ENCODE measurements at places on chromosomes 4 and X.
A peak's percentile ranks its signal among the peaks of the same experiment; 100 is the strongest.

GRCh38 chr4:108140328-108140727, 28.4 kb downstream of the LEF1 start:
- no peak for ATAC-seq

DNA sequence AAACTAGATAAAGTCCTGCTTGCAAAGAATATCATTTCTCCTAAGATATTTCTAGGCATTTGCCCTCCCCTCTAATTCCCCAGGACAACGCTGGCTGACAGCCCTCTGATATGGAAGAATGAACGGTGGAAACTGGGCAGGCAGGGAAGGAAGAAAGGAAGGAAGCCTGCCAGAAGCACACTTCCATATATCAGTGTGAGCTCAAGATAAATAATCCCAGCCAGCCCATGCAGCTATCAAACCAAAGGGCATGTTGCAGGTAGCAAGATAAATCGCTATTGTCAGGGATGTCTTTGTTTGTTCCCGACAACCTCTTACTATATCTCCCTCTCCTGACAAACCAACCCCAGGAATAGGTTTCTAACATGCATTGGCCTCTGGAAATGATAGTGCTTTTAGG, 412.8 kb downstream of the HNRNPD start:
- ATAC-seq = no peak

- no peak for ATAC-seq
Measured at GRCh38 chrX:74656079-74656745, 41.8 kb upstream of the RLIM start.

GRCh38 chr4:101238706-101239105, 108.6 kb downstream of the PPP3CA start:
- no peak for ATAC-seq

DNA sequence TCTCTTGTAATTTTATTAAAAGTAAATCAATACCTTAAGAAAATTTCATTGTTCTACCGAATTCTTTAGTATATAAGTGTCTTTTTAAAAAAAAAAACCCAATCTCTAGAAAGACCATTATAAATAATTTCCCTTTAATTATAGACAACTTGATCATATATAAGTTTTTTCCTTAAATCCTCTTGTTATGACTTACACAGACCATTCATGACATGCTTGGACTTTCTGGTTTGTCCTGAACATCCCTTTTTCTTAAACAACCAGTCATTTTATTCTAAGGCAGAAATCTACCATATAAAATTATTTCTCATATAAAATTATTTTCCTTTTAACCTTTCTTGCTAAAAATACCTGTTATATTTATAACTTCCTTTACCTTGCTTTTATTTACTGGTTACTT, 15.4 kb upstream of the FHDC1 start:
- ATAC-seq = no peak

DNA sequence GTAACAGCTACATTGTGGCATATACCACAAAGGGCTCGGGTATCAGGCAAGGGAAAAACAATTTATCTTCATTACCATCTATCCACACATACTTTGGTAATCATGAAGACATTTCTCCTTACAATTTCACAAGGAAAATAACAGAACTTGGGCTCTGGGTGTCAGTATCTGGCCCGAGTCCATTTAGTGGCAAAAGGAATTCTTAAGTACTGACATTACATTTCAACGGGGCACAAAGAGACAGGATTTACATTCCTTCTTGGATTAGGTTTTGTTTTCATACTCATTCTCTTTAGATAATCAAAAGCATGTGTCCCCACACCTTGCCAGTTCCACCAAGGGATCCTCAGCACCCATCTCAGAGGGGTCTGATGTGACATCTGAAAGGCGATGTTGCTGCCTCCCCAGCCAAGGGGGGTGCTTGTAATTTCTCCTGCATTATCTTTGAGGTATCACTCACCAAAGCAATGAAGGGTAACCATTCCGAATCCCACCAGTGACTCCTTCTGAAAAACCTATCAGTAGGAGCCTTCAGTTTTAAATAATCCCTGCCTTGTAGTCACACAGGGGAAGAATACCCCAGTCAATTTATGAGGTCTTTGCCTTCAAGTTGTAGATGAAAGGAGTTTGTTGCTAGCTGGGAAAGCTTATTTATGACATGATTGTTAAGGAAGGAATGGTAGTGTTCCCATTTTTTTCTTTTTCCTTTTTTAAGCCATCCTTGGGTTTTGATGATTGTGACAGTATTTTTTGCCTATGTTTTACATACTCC, 118.6 kb downstream of the PALLD start:
- ATAC-seq = no peak

DNA sequence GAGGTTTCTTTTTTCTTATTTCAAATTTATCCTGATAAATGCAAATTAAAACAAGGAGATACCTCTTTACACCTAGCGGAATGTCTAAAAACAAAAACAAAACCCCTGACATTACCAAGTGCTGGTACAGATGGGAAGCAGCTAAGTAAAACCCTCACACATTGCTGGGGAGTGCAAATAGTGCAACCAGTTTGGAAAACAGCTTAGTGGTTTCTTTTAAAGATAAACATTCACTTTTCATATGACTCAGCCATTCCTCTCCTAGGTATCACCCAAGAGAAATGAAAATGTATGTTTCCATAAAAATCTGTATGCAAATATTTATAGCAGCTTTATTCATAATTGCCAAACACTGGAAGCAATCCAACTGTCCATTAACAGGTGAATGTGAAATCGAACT, 84.1 kb upstream of the HELT start:
- no peak for ATAC-seq

- ATAC-seq = no peak
Measured at GRCh38 chrX:40734971-40735324, 394 bp downstream of the MED14 start.

DNA sequence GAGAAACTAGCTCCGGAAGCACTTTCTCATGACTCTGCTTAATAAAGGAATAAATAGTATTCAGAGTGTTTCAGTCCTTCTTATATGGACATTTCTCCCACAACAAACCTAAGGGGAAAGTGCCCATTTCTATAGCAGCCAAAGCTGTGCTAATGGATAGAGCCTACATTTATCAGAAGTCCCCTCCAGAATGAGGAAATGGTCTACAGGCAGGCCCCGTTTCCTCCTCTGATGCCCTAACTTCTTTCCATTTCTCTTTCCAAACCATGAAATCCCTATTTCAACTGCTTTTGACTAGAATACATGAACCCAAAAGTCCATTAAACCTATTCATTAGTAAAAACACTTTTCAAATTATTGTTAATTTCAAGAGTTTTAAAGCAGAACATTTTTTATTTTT, 4.5 kb downstream of the ACSL1 start:
- ATAC-seq = no peak

- no peak for ATAC-seq
Measured at GRCh38 chr4:77950203-77950602, 87.6 kb downstream of the MRPL1 start.

- ATAC-seq = no peak
Measured at GRCh38 chrX:482702-483203, 96.0 kb upstream of the PPP2R3B start.

DNA sequence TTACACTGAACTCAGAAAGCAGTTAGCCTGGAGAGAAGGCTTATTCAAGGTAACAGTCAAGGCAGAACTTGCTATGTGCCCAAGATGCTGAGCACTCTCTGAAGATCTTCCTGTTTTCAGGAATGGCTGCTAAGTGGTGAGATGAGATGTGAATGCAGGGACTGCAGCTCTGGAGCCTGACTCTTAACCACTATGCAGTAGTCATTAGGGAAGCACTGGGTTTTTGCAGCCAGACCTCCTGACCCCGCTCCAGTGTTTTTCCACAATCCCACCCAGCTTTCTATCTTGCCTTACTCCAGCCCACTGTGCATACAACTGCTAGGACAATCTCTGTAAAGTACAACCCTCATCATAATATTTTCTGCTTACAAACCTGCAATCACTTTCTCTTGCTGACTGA, 95.2 kb upstream of the LNX1 start:
- ATAC-seq = no peak

- ATAC-seq = no peak
Measured at GRCh38 chr4:159766241-159766640, 663.4 kb downstream of the RAPGEF2 start.

GRCh38 chr4:155546451-155546850, 120.2 kb upstream of the GUCY1A1 start:
- ATAC-seq = no peak

- peak; percentile 46 for ATAC-seq
Measured at GRCh38 chr4:6720202-6720699, 4.3 kb downstream of the BLOC1S4 start.

DNA sequence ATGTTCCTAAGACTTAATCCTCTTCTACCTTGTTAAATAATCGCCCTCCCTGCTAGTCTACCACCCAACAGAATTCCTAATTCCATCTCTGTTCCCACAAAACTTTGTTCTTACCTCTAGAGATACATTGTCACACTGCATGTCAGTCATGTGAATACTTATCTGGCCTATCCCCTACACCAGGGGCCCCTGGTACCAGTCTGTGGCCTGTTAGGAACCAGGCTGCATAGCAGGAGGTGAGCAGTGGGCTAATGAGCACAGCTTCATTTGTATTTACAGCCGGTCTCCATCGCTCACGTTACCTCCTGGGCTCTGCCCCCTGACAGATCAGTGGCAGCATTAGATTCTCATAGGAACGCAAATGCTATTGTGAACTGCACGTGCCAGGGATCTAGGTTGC, 73.9 kb downstream of the APBB2 start:
- ATAC-seq = no peak

- ATAC-seq = no peak
Measured at GRCh38 chr4:139689093-139689722, 23.6 kb downstream of the MGST2 start.

- no peak for ATAC-seq
Measured at GRCh38 chr4:165931741-165932140, 58.7 kb downstream of the TLL1 start.

GRCh38 chr4:120971884-120972283, 49.4 kb upstream of the PRDM5 start:
- ATAC-seq = no peak

GRCh38 chr4:4675641-4676040, 133.8 kb upstream of the STX18 start:
- ATAC-seq = no peak

DNA sequence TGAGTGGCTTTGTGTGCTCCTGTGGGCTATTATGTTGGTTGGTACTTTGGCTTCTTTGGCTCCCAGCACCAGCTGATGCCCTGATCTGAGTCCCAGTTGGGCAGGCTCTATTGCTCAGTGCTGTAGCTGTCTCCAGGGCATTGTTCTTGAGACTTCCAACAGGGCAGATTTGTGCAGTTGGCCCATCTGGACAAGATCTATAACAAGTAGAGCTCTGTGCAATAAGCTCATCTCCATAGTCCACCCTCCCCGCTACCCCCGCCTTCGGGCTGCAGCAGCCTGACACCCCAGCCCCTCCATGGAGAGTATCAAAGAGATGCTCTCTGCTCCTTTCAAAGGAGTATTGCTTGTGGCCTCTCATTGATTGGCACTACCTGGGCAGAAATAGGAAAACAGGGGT, 5.8 kb upstream of the TMEM31 start:
- ATAC-seq = no peak

DNA sequence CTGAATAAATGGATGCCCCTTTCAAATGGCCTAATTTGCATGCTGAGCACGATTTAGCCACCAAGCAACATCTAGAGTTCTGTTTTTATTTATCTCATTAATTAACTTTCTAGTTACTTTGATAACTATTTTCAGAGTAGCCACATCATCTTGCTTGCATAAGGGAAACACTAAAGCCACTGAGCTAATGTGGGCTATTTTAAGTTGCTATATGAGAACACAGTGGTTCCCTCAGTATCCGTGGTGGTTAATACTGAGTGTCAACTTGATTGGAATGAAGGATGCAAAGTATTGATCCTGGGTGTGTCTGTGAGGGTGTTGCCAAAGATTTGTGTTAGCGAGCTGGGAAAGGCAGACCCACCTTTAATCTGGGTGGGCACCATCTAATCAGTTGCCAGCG, 25.4 kb upstream of the HPSE start:
- ATAC-seq = no peak

DNA sequence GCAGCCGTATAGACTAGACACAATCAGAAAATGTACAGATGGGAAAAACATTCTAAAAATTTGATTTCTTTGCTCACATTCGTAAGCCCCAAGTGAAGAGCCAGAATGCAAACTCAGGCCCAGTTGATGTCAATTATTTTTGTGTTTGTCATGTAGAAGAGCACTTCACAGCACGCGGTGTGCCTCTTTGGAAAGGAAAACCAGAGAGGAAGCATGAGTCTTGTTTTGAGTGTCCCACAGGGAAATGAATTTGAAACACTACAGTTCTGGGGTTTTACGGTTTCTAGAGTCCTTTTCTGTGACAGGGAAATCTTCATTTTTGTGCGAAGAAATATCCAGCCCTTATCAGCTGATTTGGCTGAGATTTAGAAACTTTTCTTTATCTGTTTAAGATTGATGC, 554.6 kb upstream of the BOD1L1 start:
- ATAC-seq = no peak

DNA sequence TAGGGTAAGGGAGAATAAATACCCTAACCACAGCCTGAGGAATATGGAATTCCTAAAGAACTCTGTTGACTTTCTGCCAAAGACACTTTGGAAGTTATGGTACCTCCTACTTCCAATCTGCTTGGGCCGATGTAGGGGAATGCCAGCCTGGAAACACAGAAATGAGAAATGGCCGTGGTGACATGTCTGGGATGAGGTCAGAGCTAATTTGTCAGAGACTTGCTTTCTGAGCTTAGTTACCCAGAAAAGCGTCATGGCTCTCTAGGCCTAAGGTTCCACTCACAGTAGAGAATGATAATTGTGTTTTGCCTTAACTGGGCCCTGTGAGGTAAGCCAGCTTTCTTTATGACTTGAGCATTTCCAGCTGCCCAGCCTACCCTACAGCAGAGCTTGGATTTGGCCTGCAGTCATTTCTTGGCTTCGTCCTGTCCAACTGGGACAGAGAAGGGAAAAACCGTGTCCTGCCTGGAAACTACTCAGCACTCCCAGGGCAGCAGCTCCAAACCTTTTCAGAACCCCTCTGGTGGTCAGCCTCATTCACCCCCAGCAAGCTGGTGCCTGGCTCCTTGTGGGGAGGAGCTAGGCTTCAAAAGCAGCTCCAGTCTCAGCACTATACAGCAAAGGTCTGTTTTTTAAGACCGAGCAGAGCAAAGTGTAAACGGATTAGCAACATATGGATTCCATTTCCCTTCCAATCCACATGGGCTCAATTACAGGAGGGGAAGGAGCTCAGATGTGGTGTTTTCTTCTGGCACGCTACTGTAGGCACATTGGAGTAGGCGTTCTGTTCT, 92.3 kb downstream of the RLIM start:
- ATAC-seq = no peak

GRCh38 chr4:2545321-2546013, 9.0 kb downstream of the FAM193A start:
- no peak for ATAC-seq

DNA sequence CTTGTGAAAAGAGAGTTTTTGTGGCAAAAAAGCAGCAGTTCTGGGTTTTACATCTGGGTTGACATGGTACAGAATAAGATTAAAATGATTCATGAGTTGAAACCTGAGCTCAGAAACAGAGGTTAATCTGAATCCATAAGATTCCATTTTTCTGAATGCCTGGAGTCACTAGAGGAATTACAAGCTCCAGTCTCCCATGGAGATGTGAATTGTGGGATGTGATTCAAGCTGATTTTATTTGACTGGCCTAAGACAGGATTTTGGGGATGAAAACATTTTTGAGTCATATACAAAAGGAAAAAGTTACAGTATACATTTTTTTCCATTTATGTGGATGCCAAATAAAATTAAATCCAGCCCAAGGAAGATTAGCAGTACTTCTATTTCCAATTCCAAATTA, 161.1 kb downstream of the RBM46 start:
- no peak for ATAC-seq
